Activated gamma-delta T cell treated with Interleukin-2 at 50 U/mL for 16 hours (primary cell): ENCODE measurements at places on chromosomes 13 and 19.

GRCh38 chr19:5690955-5691821 is 1.1 kb downstream of the RPL36 start:
- DNase-seq: no peak

DNA sequence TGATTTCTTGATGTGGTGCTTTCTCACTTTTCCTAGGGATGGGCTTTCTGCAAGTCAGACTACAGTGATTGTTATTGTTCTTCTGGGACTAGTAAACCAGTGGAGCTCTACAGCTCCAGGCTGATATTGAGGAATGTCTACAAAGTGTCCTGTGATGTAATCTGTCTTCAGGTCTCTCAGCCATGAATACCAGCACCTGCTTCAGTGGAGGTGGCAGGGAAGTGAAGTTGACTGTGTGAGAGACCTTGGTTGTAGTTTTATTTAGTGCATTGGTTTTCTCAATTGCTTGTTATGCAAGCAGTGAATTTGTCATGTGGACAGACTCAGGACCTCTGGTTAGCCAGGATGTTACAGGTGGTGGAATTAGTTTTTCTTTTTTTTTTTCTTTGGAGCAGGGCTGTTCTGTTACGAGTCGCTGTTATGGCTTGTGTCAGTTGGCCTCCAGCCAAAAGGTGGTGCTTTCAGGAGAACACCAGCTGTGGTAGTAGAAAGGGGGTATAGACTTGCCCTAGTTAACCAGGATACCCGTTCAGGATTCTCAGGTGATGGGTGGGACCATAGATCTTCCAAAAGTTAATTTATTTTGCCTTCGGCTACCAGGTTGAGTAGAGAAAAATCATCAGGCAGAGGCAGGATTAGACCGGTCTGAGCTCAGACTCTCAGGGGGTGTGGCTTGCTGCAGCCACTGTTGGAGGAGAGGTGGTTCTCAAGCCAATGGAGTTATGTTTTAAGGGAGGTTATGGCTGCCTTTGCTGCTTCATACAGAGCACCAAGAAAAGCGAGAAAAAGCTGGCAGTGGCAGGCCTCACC is 11.9 kb upstream of the ZNF675 start:
- DNase-seq: no peak

- DNase-seq: no peak
Observed at GRCh38 chr13:99869830-99870229, 101.7 kb downstream of the ZIC5 start.

DNA sequence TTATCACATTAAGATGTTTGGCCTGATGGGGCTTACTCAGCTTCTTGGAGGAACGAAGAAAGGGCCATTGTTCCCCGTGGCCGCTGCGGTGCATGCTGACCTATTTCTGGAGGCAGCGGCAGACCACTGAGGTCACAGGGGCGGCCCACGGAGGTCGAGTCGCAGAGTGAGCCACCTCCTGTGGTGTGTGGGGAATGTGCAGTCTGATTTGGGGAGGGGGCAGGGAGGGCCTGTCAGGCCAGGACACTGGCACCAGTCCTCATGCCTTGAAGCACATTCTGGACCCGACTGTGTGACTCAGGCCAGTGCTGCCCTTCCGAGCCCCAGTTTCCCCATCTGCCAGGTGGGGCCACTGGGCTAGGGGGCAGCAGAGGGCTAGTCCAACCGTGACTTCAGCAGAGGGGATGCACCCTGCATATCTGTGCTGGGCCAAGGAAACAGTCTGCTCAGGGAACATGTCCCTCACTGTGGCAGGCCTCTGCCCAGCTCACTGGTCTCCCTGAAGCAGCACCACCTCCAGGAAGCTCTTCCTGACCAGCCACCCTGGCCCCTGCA is 6.3 kb downstream of the SLC7A10 start:
- no peak for DNase-seq

- DNase-seq: no peak
Observed at GRCh38 chr19:3879656-3880055, 829 bp upstream of the ATCAY start.

DNA sequence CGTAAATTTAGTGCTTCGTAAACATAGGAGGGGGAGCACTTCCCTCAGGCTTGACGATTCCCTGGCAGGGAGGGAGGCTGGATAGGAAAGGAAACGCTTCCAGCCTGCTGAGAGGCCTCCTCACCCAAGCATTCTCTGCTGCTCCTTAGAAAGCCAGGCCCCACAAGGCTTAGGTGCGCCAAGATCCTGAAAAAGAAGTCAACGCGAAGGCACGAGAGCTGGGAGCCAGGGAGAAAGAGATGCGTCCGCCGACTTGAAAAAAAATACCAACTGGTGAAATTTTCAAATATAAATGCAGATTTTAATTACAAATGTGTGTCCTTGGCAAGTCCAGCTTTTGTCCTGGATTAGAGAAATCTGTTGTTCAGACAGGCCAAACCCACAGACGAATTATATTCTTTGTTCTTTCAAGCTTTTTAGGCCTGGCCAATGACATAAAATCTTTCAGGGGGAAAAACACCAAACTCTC is 64.0 kb downstream of the ALOX5AP start:
- DNase-seq: no peak

DNA sequence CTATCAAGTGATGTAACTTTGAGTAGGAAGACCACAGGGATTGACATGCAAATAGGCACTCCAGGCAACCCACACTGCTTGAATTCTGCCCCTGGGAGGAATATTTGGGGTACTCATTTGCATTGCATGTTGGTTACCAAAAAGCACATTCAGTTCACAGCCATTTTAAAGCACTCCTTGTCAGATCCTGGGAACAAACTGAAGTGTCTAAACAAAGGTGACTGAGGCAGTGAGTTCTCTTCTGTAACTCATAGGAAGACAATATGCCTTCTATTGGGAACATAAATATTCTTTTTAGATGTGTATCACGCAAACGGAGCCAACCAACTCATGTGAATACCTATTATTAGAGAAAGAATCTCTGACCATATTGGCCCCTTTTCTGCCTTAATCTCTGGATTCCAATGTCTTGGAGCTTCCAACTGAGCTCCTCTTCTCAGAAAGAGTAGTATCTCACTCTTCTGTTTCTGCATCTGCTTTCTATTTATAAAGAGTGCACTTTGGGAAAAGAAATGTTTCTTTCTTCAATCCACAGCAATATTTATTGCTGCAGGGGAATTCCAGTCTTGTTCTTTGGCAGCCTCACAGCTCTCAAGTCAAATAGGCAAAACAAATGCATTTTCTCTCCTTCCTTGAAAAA is 125.7 kb upstream of the NBEA start:
- no peak for DNase-seq

GRCh38 chr19:5035793-5036697 is 67.1 kb downstream of the KDM4B start:
- DNase-seq: no peak

DNA sequence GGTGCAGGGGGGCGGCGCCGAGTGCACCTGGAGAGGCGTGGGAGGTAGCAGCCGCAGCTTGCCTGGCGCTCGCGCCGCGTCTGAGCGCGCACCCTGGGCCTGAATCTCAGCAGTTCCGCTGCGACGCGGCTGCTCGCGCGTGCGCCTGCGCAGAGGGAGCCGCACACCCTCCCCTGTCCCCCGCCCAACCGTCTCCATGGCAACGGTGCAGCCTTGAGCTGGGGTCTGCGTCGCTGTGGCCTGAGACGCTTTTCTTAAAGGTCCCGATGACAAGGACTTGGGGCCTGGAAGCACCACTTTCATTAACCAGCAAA is at the start of gene PNMA8B:
Gene PNMA8B (minus strand): TSS at position 82 of the 314 bp plus-strand sequence. CDS start 402 bp downstream, outside the sequence.
- DNase-seq: no peak

DNA sequence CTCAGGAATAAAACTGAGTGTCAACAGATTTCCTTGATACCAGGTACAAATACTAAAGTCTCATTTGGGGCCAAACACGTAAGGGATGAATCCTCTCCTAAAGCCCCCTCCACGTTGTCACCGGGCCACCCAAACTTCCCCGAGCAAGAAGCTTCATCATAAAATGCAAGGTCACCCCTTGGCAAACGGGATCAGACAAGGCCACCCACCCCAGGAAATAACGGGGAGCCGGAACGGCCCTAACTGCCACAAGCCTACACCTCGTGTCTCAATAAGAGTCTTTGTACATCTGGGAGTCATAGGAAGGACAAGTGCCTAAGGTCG is 717 bp downstream of the EEF2 start:
- no peak for DNase-seq

GRCh38 chr19:34172661-34173192 is 423 bp downstream of the LSM14A start:
- DNase-seq: peak; percentile 21
